ENCODE measurements at places on chromosomes 4 and X. TPM values are rescaled to one million over a fixed set of nuclear protein-coding genes. Genes with fewer than 3 reads are reported as not detected.

Gene TGIF2LX
- not detected for total RNA-seq

Gene ABCD1
- total RNA-seq = 1.9 TPM

Gene FAM9C
- not detected for total RNA-seq

Gene CWH43
- total RNA-seq = not detected

Gene SSX4B
- total RNA-seq = not detected

Gene TMSB15B
- total RNA-seq = 13.2 TPM

Gene GLUD2
- 0.07 TPM for total RNA-seq

Gene BGN
- total RNA-seq = not detected

Gene LIN54
- total RNA-seq = 5.6 TPM

Gene ATP2B3
- not detected for total RNA-seq

Gene FDCSP
- not detected for total RNA-seq

Gene RBBP7
- 185 TPM for total RNA-seq

Gene RRH
- not detected for total RNA-seq

Gene PLXNA3
- 15.8 TPM for total RNA-seq

Gene GAR1
- total RNA-seq = 10.9 TPM

Gene NXF2B
- total RNA-seq = not detected

Gene HCCS
- total RNA-seq = 13.7 TPM

Gene PDGFC
- not detected for total RNA-seq

Gene VCX2
- not detected for total RNA-seq

Gene SASH3
- total RNA-seq = 63.0 TPM

Gene GAGE12E
- total RNA-seq = not detected

Gene SLC39A8
- 340 TPM for total RNA-seq

Gene SMIM10L2A
- 0.11 TPM for total RNA-seq

Gene SLC6A14
- not detected for total RNA-seq

Gene ADH1A
- total RNA-seq = not detected

Gene ODAPH
- total RNA-seq = not detected

Gene CT45A5
- not detected for total RNA-seq

Gene SSX5
- not detected for total RNA-seq

Gene NOX1
- not detected for total RNA-seq

Gene CFP
- 0.54 TPM for total RNA-seq

Gene TRIM75
- total RNA-seq = not detected
